D341Med (cell line): ENCODE measurements at places on chromosomes 13 and 19.

- DNase-seq: no peak
Measured at GRCh38 chr19:33948651-33949335, 152.1 kb downstream of the KCTD15 start.

GRCh38 chr19:18364826-18365528 is 21.0 kb upstream of the GDF15 start:
- no peak for DNase-seq

- no peak for DNase-seq
Measured at GRCh38 chr13:112792511-112792910, 102.7 kb downstream of the ATP11A start.

DNA sequence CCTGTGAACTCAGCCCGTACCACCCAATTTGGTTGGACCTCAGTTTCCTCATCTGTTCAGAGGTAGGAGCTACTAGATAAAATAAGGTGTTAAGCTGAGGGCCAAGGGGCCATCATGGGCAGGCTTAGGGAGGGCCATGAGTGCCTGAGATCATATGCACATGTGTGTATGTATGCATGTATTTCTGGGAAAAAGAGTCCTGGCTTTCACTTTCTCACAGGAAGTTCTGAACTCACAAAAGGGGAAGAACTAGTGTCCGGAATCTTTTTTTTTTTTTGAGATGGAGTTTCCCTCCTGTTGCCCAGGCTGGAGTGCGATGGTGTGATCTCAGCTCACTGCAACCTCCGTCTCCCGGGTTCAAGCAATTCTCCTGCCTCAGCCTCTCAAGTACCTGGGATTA is 18.9 kb downstream of the TGFB1 start:
- DNase-seq: no peak

- no peak for DNase-seq
Measured at GRCh38 chr13:103326326-103326725, 260.1 kb upstream of the SLC10A2 start.

DNA sequence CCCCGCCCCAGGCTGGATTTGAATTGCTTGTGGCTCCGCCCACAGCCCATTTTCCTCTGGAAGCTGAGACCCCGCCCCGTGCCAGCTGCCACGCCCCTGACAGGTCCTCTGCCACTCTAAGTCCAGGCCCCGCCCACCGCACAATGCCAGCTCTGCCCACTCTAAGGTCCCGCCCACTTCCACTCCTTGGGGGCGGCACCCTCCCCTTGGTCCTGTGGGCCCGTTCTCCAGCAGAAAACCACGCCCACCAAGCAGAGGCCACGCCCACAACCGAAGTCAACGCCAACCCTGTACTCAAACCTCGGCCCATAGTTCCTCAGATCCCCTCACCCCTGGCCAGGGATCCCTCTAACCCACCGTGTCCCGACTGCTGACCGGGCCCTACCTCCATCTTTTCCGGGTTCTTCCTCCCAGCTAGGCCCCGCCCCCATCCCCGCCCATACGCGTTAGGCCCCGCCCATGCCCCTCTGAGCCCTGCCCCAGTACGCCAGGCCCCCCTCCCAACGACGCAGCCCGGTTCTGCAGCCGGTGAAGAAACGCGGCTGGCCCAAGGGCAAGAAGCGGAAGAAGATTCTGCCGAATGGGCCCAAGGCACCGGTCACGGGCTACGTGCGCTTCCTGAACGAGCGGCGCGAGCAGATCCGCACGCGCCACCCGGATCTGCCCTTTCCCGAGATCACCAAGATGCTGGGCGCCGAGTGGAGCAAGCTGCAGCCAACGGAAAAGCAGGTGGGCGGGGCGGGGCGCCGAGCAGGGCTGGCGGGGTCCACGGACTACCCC is 1.3 kb downstream of the HMG20B start:
- peak; percentile 91 for DNase-seq

DNA sequence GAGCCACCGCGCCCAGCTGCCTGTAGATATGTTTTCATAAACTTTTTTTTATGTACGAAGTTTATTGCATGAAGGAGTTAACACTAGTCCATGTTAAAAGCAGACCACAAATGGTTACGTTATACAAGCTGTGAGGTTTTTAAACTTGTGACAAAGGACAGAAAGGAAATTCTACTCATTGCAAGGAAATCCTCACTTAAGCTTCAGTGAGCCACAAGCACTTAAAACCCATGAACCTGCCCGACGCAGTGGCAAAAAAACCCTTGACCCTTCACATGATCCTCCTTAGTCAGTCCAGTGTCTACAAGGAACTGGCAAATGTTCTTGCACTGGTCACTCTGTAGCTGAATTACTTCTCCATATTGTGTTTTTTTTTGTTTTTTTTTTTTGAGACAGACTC is 4.2 kb downstream of the MPND start:
- DNase-seq: no peak

DNA sequence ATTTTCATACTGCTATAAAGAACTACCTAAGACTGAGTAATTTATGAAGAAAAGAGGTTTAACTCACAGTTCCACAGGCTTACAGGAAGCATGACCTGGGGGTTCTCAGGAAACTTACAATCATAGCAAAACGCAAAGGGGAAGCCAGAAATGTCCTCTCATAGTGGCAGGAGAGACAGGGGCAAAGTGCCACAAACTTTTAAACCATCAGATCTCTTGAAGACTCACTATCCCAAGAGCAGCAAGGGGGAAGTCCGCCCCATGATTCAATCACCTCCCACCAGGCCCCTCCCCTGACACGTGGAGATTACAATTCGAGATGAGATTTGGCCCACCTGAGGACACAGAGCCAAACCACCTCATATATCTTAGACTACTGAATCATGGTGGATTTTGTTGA is 198.7 kb downstream of the KCTD12 start:
- DNase-seq: no peak

DNA sequence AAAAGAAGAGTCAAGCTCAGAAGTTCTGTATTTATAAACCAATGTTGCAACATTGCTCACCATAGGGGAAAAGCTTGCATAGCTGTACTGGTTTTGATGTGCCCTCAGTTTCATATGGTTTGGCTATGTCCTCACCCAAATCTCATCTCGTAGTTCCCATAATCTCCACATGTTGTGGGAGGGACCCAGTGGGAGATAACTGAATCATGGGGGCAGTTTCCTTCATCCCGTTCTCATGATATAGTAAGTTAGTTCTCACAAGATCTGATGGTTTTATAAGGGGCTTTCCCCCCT is 73.9 kb downstream of the TNFRSF19 start:
- no peak for DNase-seq

- no peak for DNase-seq
Measured at GRCh38 chr19:1259206-1259875, 9.8 kb upstream of the CIRBP start.
